ENCODE measurements at places on chromosomes 5 and 9. TPM values are rescaled to one million over a fixed set of nuclear protein-coding genes. Genes with fewer than 3 reads are reported as not detected.

The RHOBTB3 gene
- 176 TPM for total RNA-seq

The CNTNAP3 gene
- 34.9 TPM for total RNA-seq

The TMEM174 gene
- not detected for total RNA-seq

The FBXL17 gene
- 36.7 TPM for total RNA-seq

The GRIN3A gene
- 7.5 TPM for total RNA-seq

The GABRA1 gene
- 16.5 TPM for total RNA-seq

The YTHDC2 gene
- 65.1 TPM for total RNA-seq
